ENCODE measurements at places on chromosomes 16 and 17.

DNA sequence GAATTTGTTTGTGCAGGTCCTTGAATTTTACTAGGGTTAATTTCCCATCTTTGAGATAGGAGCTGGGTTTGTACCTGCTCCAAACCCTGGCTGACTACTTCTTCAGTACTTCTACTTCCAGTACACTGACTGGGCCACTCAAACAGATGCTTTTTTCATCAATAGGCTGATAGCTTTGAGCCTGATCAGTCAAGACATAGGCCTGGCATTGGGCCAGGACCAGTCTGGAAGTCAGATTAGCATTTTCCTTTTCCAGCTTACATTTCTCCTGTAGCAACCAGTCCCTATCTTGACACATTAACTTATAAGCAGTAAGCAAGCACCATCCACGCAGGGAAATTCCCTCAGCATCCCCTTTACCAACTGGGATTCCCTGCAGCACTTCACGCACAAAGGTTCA, 7.5 kb upstream of the TMEM101 start:
- no peak for DNase-seq

GRCh38 chr17:74096456-74096855, 107.0 kb upstream of the RPL38 start:
- no peak for DNase-seq

DNA sequence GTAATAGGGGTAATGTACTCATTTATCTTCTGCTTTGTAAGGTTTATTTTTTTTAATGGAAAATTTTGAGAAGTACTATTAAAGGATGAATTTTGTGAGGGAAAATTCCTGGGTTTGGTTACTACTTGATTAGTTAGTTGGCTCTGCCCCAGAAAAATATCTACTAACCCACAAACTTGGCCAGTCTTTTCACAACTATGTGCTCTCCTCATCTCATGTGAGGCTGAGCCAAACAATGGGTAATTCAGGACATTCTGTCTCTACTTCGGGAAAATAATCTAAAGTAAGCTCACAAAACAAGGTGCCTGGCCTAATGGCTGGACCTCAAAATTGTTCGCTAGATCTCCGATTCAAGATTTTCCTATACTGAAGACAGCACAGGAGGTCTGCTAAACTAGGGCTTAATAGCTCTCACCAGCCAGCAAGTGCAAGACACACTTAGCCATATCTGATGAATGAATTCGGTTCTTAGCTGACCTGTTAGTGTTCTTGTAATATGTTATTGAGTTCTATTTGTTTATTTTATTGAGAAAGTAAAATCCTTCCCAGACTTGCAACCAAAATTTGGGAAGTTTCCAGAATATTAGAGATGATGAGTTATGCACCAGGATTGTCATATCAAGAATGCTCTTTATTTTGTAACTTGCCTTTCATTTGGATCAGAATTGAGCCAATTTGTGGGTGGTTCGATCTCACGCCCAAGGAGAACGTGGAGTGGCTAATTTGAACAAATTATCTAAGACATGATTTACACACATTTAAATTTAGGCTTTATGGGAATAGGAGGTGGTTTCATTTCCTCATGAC, 5.7 kb downstream of the KCNJ16 start:
- no peak for DNase-seq

DNA sequence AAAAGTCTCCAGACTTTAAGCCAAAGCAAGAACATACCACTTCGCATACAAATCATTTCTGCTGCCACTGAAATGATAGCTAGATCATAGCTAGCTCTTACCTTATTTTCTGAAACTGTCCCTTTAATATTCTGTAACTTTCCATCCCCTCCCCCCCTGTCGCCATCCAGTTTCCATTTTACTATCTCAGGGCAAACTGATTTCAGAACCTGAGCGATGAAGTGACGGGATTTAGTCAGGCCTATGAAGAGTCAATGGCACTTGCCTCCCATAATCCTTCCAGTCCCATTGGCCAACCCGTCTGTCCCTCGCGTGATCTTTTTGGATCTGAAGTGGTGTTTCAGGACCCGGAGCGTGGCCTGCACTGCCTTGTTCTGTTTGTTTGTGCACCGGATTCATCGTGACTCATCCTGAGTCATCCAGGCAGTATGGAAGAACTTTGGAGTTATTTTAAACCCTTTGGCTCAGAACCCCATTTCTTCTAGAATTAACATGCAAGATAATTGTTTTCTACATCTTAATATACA, 199.8 kb upstream of the CHMP6 start:
- peak; percentile 60 for DNase-seq

DNA sequence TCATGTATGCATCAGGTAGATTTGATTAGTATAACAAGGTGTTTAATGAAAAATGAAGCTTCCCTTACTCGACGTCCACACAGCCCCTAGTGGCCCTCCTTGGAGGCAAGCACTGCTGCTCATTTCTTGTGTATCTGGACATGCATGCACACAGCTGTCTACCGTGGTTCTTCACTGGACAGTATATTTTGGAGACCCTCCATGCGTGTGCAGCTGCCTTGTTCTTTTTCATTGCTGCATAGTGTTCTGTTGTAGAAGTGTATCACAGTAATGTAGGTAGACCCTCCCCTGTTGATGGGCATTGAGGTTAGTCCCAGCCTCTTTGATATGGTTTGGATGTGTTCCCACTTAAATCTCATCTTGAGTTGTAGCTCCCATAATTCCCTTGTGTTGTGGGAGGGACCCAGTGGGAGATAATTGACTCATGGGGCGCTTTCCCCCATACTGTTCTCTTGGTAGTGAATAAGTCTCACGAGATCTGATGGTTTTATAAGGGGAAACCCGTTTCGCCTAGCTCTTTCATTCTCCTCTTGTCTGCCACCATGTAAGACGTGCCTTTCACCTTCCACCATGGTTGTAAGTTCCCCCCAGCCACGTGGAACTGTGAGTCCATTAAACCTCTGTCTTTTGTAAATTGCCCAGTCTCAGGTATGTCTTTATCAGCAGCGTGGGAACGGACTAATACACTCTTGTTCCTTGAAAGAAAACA, 6.3 kb downstream of the CMIP start:
- no peak for DNase-seq

DNA sequence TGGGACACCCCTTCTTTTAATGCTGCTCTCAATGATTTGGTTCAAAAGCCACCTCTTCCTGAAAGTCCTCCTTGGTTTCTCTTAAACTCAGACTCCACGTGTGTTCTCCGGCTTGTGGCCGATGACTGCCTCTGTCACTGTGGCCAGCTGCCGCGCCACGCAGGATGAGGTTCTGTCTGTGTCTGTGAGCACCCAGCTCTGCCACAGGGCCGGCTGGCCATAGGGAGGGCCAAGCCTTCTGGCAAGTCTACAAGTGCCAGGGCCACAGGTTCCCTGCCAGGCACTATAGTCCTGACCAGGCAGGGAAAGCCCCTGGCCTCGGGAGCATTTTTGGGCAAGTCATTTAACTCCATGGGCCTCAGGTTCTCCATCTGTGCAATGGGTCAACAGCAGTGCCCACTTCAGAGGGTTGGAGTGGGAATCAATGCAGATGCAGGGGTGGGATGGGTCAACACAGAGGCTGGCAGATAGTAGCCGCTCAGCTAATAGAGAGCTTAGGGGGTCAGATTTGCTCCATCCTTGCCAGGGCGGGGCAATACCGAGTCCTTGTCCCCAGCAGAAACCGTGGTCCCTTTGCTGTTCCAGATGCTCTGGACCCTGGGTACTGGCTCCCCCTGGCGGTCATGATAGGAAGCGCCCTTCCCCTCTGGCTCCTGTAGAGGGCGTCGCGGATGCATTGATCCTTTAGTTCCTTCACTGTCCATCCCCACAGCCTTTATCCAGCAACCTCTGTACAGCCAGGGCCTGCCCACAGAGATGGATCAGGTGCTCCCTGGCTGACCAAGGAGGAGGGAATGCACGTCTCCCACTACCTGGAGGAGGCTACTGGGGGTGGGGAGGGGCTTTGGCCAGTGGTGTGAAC, 19.3 kb upstream of the ADGRG3 start:
- peak; percentile 89 for DNase-seq

GRCh38 chr17:65697661-65698060, 136.2 kb upstream of the AXIN2 start:
- no peak for DNase-seq

- no peak for DNase-seq
Observed at GRCh38 chr17:58503866-58504265, 10.6 kb downstream of the MTMR4 start.

- DNase-seq: no peak
Observed at GRCh38 chr17:2484876-2485275, 26.8 kb downstream of the METTL16 start.

- no peak for DNase-seq
Observed at GRCh38 chr16:64952177-64952576, 169.7 kb downstream of the CDH11 start.

DNA sequence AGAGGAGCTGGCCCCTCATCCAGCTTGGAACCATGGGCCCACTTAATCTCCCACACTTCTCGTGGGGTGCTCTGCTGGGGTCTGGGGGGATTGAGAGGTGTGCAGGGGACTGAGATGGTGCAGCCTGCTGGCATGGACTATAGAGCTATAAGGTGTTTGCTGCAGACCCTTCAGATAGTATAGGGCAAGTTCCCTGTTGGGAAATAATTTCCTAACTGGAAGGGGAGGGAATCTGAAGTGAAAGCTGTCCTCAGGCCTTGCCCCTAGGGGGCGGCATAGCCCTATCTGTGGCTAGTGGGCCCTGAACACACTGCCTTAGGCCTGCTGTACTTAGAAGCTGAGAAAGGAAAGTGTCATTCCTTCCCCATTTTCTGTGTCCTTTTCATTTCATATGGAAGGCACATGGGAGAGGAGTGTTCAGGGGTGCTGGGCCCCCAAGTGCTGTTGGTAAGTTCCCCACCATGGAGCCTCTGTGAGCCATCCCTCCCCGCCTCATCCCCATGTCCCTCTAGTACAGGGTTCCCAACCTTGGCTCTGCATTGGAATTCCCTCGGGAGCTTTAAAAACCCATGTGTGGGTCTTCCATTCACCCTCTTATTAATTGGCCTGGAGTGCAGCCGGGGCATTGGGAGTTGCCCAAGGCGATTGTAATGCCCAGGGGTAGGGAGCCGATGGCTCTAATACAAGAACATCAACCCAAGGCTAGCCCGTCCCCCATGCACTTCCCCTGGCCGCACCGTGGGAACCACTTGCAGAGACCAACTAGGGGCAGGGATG, 19.7 kb downstream of the GOSR2 start:
- peak; percentile 41 for DNase-seq

GRCh38 chr16:28943281-28943680, 7.5 kb upstream of the NFATC2IP start:
- no peak for DNase-seq

DNA sequence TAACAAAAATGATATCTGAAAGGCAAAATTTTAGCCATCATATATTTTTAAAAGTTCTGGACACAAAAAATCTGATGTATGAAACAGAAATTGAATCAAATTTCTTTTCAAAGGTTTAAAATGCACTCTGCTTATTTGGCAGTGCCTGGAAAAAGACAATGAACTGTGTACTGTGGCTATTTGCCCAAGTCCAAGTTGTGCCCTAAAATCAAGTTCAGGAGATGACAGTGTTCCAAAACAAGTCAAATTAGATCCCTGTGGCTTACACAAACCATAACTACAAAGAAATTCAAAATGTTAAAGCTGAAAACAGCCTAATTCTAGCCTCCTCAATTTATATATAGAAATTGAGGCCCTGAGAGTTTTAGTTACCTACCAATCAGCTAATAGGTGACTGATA, 25.6 kb downstream of the CMC2 start:
- DNase-seq: no peak

DNA sequence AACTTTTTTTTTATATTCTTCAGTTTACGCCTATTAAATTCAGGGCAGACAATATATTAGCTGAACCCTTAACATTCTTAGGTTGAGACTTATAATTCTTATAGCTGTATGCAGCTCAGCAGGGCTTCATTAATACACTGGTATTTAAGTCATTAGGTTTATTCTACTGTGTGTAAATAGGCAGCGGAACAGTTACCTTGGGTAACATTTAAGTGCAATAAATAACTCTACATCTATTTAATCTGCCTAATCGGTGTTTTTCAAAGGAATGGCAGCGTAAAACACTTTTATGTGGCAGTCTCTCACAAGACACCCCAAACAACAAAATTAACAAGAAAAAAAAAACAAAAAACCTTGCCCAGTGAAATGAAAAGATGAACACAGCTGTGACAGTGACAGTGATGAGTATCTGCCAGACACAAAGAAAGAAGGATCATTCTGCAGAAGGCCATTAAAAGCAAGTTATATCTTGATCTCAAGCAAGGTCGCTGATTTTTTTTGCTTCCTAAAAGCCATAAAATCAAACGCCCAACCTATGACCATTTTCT, 32.6 kb downstream of the KCNJ2 start:
- no peak for DNase-seq

- peak; percentile 58 for DNase-seq
Observed at GRCh38 chr17:68198931-68199836, 48.7 kb upstream of the AMZ2 start.

DNA sequence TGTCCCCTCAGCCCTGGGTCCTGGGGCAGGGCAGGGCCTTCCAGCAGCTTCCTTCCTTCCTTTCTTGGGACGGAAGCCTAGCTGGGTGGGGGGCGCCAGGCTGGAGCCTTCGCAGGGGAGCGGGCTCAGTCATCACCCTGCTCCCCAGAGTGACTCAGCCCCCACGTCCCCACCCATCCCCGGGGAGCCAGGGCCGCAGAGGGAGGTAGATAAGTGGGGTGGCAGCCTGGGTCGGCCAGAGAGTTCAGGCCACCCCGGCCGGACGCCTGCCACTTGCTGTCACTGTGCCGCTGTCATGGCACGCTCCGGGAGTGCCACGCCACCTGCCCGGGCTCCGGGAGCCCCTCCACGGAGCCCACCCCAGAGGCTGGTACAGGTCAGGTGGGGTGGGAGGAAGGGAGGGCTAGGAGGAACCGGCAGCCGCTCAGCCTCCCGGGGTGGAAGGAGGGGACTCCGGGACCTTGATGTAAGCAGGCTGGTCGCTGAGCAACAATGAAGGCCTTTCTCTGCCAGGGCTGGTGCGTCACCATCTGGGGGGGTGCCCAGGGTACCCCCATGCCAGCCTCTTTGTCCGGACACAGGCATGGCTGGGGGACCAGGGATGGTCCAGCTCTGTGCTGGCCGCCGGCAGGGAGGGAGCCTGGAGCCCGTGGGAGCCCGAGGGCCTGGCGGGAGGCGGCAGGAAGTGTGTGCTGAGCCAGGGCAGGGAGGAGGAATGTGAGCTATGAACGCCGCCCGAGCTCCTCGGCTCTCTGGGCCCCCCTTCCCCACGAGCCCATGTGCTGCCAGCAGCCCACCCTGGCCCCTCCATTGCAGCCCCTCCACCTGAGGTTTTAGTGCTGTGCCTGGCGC, 6.6 kb downstream of the NHERF2 start:
- DNase-seq: no peak

DNA sequence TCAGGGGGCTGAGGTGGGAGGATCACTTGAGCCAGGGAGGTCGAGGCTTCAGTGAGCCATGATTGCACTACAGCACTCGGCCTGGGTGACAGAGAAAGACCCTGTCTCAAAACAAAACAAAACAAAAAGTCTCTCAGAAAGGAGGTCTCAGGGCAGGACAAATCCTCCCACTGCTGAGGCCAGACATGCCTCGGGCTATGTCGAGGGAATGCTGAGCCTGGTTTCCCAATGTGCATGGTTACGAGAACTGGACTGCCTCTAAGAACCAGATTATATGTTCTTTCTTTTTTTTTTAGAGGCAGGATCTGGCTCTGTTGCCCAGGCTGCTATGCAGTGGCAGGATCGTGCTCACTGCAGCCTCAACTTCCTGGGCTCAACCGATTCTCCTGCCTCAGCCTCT, 27.6 kb downstream of the TRAP1 start:
- no peak for DNase-seq

Measured in activated naive CD4-positive, alpha-beta T cell treated with Interleukin-2 at 50 U/mL for 16 hours (primary cell).